Hair follicular keratinocyte (primary cell): ENCODE measurements at places on chromosomes 1 and 21. TPM values are rescaled to one million over a fixed set of nuclear protein-coding genes. Genes with fewer than 3 reads are reported as not detected.

The LRRC53 gene
- not detected in 2 replicates for total RNA-seq

The DLGAP3 gene
- not detected in 2 replicates for total RNA-seq

The HFM1 gene
- total RNA-seq, result not detected in 2 replicates

The PSMB2 gene
- 56.1 and 87.7 TPM in 2 replicates for total RNA-seq

The OPRD1 gene
- not detected in 2 replicates for total RNA-seq

The LCE2A gene
- not detected in 2 replicates for total RNA-seq

The PDE9A gene
- 0.19 and 2.3 TPM in 2 replicates for total RNA-seq

The S100A16 gene
- total RNA-seq, result 1,743 and 1,927 TPM in 2 replicates

The CHTOP gene
- 36.5 and 57.2 TPM in 2 replicates for total RNA-seq

The CXADR gene
- 10.1 and 11.7 TPM in 2 replicates for total RNA-seq

The C1QB gene
- not detected in 2 replicates for total RNA-seq

The AMPD1 gene
- not detected in 2 replicates for total RNA-seq

The SLC25A34 gene
- total RNA-seq, result 0.30 and 1.1 TPM in 2 replicates

The MYOG gene
- total RNA-seq, result not detected in 2 replicates

The PRELP gene
- total RNA-seq, result under 0.01 TPM in 1 of 2 replicates, not detected in the other

The ACOT7 gene
- total RNA-seq, result 139 and 154 TPM in 2 replicates

The ADAM30 gene
- not detected in 2 replicates for total RNA-seq

The SMYD2 gene
- total RNA-seq, result 68.3 and 70.2 TPM in 2 replicates

The SPATA45 gene
- total RNA-seq, result not detected in 2 replicates

The PTPRC gene
- not detected in 2 replicates for total RNA-seq

The MRPL20 gene
- total RNA-seq, result 106 and 211 TPM in 2 replicates

The SNX7 gene
- total RNA-seq, result 44.7 and 47.2 TPM in 2 replicates

The F13B gene
- not detected in 2 replicates for total RNA-seq

The CRNN gene
- total RNA-seq, result not detected in 2 replicates

The PLA2G2F gene
- total RNA-seq, result not detected in 2 replicates

The C1orf115 gene
- 1.1 and 1.6 TPM in 2 replicates for total RNA-seq

The NPHS2 gene
- total RNA-seq, result not detected in 2 replicates

The SNRPE gene
- total RNA-seq, result 67.2 and 113 TPM in 2 replicates
